ENCODE measurements at places on chromosomes 5 and 9.
A peak's percentile ranks its signal among the peaks of the same experiment; 100 is the strongest.

DNA sequence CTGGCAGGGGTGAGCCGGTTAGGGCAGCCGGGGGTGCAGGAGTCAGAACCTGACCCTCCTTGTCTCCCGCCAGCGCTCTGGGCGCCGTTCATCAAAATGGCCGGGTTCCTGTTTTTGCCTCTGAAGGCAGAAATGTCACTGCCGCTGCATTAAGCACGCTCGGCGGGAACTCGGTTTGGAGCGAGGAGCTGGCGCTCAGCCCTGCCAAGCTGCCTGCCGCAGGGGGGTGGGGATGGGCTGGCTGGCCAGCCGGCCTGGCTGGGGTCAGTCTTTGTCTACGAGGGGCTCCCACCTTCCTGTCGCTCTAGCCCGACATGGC lies 63.7 kb downstream of the CXXC5 start:
- no peak for DNase-seq

DNA sequence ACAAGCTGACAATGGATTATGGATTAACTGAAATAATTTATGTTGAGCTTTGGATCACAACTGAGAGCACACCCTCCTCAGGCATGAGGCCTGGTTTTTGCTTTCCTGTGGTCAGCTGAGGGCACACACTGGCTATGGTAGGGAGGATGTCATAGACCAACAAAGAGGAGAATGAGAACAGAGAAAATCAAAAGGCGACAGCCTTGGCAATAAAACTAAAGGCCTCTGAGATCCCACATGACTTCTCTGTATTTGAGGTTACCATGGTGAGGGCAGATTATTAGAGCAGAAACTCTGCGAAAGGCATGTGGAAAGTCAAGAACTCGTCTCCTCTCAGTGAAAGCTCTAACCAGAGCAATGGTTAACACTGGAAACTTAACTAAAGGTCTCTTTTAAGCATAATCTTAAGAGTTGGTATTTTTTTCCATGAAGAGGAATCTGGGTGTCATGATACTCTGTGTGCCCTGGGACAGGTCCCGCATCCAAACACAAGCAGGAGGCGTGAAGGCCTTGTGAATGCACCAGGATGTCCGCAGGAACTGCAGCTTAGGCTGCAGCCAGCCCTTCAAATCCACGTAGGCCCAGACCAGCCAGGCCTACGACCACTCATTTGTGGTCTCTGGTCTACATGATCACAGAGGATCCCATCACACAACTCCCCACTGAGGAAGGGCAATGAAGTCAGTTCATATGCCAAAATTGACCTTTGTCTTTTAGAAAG lies 12.4 kb upstream of the MEIKIN start:
- DNase-seq, result no peak

GRCh38 chr5:2128686-2129355 lies 246.1 kb upstream of the IRX4 start:
- no peak for DNase-seq

- DNase-seq, result no peak
Measured at GRCh38 chr9:126703002-126703865, 89.5 kb downstream of the LMX1B start.

DNA sequence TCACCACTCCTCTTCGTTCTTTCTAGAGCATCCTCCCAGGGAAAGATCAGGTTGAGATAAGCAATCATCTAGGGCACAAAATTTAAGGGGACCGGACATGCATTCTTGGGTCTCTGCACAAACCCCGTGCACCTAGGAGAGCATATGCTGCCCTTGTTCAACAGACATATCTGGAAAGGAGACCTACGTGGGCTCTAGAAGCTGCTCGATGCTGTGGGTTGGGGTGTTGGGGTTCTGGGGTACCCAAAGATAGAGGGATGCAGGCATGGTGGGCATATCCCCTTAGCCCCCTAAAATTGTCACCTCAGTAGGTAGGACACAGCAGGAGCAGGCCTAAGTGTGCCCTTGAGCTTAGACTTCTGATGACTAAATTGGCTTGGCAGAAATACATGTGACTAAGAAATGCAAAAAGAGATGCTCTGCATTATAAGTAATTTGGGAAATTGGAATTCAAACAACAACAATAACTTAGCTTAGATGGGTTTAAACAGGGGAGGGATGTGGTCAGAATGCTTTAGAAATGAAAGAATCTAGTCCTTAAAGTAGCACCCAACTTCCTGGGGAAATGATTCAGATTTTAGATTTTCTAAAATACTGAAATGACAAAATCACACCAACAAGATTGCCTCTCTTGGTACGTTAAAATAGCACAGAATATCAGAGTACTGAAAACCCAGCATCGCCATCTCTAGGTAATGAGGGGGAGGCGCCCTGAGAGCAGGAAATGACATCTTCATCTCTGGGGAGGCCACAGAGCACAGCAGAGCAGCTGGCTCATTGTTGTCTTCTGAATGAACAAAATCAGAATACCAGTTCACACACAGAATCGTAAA lies 172.3 kb downstream of the GNA14 start:
- peak; percentile 82 for DNase-seq

DNA sequence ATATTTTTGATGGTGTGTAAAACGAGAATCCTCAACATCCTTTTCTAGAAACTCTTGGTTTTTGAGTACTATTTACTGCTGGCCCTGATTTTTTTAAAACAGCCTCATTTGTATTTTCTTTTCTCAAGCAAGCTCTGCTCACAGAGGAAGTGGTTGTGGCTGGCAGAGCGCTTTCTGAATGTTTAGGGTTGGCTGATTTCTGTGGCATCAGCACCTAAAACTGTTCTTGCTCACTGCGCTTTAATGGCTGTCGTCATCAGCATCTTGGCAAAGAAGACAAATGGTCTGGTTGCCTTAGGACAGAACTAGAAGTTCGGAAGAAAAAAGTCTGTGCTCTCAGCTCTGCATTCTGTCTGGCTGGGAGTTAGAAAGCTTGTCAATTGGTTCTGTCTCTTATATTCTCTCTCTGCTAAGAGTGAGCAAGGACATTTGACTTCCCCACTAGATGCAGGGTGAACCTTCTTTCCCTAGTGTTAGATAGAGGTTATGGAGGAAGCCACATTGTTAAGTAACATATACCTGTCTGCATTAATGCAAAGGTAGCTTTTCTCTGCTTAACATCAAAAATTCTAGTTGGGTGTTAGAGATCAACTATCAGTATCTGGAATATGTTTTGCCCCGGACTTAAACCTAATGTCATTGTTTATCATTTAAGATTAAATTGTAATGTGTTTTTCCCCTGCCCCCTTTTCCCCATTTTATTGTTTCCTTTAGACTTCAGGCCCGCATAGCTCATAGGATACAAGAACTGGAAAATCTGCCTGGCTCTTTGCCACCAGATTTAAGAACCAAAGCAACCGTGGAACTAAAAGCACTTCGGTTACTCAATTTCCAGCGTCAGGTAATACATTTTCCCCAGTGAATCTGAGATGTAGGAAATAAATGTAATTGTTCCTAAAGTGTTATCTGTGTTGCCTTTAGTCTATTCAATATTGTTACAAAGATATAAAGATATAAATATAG lies 39.0 kb downstream of the SMARCA2 start:
- DNase-seq, result peak; percentile 85

- DNase-seq, result no peak
Measured at GRCh38 chr5:125415126-125415525, 668.7 kb upstream of the ZNF608 start.

DNA sequence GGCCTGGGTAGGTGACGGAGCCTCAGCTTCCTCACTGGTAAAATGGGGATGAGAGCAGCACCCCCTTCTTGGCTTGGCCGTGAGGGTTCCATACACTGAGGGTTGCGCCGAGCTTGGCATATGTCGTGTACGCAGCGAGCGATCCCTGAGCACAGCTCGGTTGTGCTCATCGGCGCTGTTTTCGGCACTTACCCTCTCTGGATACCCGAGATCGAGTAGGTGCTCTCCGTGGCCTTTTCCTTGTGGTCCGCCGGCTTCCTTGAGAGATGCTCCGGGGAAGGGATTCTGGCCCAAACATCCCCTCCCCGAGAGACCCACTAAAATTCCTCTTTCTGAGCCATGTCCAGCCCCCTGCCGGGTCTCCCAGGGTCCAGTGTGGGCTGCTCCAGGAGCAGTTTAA lies 40.0 kb upstream of the HMCN2 start:
- DNase-seq, result no peak

DNA sequence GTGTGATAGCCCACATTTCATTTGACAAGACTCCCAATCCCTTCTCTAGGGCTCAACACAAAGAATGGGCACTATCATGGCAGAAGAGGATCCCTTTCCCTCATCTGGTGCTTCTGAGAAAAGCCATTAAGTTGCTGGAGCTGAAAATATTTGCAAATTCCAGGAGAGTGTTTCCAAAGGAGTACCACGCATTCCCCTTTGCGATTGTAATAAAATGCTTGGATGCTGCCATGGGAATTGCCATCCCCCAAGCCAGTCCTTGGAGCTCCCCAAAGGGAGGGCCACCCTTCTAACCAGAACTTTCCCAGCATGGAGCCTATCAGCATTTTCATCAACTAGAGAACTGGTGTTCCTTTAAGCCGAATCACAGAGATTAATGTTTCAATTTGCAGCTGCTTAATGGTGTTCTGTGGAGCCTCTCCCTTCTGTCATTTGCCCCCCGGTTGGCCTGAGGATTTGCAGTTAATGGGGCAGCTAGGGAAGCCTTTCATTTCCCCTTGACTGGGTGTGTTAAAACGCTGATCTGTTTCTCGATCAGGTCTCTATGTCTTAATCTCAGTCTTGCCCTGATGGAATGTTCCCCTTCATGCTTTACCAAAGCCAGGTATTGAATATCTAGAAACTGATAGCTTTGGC lies 133.0 kb downstream of the ENC1 start:
- no peak for DNase-seq

- DNase-seq, result peak; percentile 77
Measured at GRCh38 chr5:134525683-134526482, 413 bp downstream of the JADE2 start.

DNA sequence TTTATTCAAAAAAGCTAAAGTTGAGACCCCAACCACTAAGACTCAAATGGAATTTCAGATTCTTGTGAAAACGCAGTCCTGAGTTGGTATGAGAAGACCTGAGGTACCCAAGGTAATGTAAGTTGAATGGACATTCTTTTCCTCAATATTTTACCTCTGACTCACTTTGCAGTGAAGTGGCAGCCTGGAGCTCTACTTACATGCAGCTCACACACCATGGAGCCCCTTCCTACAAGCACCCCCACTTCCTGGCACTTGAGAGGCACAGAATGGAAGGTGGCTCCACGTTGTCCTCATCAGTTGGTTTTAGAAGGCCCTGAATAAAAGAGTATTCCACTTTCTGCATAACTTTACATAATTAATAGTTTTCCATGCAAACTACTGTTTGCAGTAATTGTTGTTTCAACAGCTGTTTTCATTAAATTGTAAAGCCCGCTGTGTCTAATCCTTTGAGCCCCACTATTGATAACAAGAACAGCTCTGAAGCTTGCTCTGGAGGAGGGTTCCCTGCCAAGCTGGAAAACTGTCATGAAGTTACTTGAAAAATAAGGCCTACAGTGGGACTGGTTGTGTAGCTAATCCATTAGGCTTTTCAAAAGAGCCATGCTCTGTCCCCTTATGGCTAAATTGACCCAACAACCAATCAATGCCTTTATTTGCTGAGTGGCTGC lies 102.2 kb upstream of the SPATA31D4 start:
- DNase-seq, result no peak

DNA sequence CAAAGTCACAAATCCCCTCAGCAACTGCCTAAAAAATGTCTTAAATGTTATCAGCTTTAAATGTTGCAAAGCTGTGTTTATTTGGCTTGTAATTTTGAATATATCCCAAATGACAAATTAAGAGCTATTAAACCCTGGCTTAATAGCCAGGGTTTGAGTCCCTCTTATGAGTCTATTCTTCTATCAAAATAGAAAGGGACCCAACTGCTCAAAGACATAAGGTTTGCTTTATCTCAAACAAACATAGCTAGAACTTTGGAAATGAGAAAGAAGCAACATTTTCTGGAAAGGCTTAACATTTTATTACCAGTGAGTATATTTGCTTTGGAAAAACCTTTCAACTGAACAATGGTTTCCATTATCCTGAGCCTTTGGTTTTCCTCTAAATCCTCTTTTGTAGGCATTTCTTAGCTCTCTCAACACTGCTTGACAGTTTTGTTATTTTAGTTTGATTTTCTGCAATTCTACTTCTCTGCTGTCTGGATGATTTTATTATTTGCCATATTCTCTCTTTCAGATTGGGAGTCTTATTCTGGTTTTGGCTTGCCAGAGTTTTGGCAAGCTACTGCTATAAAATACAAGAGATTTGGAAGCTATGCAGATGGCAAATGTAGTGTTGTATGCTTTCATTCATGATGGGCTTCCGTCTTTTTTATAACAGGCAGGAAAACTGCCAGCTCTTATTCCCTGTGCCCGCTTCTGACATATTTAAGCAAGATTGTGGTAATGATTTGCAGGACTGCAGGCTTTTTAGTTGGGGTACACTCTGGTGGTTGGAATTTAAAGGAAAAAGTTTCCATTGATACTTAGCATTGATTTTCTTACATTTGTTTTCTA lies 734.9 kb downstream of the DTWD2 start:
- no peak for DNase-seq

DNA sequence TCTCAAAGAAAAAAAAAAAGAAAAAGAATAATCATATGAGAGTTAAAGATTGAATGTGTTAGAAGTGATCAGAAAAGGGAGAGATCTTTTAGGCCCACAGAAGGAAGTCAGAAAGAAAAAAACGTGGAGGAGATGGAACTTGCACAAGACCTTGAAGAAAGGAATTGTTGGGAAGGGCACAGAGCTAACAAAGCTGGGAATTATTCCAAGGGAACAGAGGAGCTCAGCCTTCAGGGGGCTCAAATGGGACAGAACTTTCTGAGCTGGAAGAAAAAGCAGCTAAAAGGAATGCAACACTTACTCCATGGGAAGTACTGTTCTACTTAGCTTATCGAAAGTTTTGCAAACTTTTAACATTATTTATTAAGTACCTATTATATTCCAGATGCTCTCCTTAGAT lies 153.4 kb upstream of the ADRA1B start:
- no peak for DNase-seq

DNA sequence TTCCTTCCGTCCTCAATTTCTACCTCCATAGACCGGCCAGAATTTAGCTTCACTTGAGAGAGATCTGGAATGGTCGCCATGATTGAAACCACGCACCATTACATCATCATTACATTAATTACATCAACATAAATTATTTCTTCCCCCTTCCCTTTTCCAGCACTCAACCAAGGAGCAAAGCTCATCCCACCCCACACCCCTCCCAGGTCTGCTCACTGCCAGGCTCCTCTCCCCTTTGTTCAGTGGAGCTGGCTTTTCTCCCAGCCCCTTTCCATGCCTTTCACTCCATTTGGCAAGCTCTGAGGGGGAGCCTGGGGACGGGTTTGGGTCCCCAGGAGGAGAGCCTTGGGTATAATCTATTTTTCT lies 8.4 kb downstream of the RACK1 start:
- no peak for DNase-seq
